ENCODE measurements at places on chromosomes 6 and 20.

- DNase-seq: peak; percentile 83
These were observed 49.7 kb upstream of the BHLHE23 start for GRCh38 chr20:63056236-63057170.

DNA sequence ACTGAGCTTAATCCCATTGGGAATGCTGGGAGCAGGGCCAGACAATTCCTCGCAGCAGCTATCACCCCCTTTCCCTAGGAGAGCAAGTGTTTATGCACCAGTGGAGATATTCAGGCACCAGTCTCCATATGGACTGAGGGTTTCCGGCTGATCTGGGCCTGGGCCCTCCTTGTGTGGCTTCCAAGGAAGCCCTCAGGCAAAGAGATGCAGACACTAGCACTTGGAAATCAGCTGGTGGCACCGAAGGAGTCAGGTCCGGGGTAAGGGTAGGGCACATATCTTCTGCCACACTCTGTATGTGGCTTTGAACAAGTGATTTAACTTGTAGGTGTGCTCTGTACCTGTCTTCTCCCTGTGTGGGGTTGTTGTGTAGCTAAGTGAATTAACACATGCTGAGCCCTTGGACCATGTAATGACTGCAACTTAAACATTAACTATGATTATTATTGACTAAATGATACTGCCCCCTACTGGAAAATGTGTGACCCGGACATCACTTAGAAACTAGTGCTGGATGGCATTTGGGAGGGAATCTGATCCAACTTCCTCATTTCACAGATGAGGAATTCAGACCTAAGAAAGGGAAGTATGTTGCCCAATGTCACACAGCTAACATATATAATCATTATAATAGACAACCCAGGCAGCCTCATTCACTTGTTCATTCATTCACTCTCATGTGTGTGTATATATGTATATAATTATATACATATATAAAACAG, 19.3 kb upstream of the WFDC2 start:
- peak; percentile 91 for DNase-seq

DNA sequence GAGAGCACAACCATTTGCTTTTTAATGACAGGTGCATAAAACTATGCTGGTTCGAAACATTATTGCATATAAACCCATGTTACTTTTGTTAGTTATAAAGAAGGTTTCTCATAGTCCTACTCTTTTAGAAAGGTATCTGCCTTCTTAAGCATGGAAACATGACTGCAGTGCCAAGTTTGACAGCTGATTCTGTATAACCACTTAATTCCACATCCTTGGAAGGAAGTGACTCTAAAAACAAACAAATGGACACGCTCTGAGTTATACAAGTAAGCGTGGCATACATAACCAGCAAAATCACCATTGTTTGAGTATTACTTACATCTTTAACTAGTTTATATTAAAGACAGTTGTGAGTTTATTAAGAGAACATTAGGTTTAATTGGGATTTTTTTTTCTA, 125.0 kb upstream of the HDGFL1 start:
- DNase-seq: no peak

DNA sequence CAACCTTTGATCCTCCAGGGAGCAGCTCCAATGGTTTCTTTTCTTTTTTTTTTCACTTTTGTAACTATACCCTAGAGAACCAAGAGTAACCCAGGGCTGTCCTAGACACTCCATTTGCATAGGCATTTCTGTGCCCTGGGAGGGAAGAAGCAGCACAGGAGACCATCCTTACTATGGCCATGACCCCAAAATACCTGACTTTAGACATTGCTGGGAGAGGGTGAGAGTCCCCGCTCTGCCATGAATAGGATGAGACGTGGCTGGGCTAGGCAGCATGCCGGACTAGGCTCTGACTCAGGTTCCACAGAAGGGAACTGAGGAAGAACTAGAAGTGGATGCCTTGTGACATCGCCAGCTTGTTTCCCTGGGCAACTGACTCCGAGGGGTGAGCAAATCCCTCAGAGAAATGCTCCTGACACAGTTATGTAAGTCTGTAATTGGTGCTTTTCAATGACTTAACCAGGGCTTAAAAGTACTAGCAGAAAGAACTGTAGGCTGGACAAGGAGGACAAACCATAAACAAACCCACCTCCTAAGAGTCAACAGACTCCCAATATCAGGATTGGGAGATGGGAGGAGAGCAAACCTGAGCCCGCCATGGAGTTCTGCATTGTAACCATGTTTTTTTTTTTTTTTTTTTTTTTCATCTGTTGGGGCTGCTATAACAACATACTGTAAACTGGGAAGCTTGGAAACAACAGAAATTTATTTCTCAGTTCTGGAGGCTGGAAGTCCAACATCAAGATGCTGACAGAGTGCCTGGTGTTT, 910 bp upstream of the ADTRP start:
- DNase-seq: no peak

DNA sequence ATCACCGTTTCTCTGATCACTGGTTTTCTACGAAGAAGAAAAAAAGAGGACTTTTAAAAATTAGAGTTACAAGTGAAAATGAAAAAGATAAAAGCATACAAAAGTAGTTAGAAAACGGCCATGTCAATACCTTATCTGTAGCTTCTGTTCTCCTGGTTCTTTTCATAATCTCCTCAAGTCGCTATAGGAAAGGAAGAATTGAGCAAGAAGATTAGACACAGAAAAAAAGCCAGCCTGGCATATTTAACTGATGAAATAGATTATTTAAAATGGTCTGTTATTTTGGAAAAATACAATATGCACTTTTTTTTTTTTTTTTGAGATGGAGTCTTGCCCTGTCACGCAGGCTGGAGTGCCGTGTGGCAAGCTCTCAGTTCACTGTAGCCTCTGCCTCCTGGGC, 70.2 kb upstream of the BCLAF1 start:
- no peak for DNase-seq

- peak; percentile 33 for DNase-seq
These were observed 1.1 kb downstream of the SOX4 start for GRCh38 chr6:21594416-21595281.

All from GM23338 (cell line).